GM20000 (cell line): ENCODE measurements at places on chromosomes 11 and 22.

- DNase-seq, result no peak
These were observed 2.0 kb downstream of the PYGM start for GRCh38 chr11:64757549-64758329.

DNA sequence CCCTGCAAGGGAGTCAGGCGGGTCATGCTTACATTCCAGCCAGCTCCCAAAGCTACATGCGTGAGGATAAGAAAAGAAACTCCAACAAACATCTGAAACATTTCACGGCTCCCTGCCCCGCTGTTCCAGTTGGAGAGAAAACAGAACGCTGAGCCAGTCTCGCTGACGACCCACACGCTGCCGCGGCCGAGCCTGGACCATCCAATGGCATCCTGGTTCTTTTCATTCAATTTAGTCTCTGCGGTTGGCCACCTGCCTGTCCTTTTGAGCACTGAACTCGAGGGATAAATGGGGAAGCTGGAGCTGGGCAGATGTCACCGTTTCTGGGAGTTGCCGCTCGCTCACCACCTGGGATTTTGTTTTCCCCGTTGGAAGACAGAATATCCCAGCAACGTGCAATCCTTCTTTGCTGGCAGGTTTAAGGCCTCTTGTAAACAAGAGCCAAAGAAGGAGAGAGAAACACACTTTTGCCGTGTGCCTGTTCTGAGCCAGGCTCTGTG, 45.3 kb upstream of the SHISAL1 start:
- no peak for DNase-seq

- no peak for DNase-seq
These were observed 481.7 kb downstream of the NTM start for GRCh38 chr11:131851964-131852755.

- DNase-seq, result no peak
These were observed 20.8 kb upstream of the CLNS1A start for GRCh38 chr11:77658213-77659013.

DNA sequence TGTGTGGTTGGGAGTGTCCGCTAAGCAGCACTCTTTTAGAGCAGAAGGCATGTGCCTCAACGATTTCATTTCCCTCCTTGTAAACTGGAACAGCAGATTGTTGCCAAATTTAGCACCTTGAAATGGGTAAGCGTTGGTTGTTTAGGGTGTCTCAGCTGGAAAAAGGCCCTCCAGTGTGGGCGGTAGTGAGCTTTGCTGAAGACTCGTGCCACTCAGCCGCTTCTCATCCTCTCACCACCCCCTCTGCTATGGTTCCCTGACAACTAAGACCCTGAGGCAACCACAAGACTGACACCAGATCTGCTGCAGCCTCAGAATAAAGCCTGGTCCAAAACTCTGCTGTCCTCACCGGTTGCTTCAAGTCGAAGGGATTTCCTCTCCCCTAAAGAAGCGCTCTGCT, 9.9 kb upstream of the FERMT3 start:
- DNase-seq, result no peak

DNA sequence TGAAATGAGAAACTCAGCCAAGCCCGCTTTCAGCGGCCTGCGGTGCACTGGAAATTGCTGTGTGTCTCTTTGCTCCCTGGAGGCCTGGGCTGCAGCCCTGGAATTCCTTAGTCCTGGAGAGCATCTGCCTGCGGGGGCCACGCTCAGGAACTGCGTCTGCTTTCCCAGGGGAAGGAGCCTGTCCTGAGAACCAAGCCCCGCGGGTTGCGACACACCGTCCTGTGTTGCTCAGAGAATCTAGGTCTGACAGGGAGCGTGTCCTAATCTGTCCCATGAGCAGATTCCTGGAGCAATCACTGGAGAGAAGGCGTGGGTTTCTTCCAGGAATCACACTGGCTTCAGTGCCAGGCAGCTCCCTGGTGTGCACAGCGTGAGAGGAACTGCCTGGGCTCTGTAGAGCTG, 708.1 kb downstream of the BRD1 start:
- DNase-seq, result no peak

DNA sequence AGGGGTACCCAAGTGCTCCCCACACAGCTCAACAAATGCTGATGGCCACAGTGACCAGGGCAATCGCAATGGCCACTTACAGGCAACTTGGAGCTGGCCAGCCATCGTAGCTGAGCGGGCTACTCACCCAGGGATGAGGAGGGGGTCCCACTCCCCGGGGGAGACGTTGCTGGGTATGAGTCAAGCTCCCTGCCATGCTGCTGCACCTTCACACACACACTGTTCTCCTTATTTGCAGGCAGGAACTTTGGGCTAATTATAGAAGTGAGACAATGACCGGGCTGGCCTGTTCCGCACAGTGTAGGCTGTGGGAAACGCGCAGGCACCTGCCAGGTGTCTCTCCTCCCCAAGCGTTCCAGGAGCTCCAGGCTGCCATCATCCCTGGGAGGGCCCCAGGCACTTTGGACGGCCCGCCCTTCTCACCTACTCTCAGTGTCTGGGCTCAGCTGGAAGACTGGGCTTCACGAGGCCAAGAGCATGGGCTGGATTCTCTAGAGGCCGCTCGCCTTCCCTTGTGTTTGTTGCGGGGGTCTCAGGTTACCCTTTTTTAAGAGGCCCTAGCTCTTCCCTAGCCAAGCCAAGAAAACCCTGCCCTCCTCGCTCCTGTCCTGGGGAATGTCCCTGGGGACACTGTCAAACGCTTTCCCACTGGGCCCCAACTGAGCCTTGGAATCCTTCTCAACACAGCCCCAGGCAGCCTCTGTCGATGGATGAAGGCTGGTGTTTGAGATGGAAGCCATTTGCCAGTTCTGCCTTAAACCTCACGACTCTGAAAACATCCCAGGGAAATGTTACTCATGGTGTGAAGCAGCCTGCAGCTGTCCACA, 73.0 kb downstream of the RTL6 start:
- DNase-seq, result no peak

DNA sequence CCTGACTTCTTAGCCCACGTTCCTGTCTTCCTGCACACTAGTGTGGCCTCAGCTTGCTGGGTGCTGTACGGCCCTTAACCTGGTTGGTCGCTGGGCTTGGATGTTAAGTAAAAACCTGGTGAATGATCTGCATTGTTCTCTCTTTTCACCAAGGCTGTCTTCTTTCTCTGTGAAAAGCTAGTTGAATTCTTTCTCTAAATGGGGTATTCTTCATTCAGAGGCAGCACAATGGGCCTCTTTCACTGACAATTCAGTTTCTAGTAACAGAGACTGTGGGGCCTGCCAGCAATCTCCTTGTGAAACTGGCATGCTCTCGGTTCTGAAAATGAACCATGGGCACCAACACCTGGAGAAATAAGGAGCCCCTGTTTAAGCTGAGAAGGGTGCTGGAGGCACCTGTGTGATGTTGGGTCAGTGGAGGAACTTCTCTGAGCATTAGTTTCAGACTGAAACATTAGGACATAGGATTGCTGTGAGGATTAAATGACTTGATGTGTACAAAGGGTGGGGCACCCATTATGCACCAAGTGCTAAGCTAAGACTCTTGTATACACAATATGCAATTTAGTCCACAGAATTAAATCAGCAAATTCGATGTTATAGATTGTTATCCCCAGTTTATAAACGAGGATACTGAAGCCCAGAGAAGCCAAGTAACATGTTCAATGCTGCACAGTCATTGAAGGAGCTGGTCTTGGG, 33.1 kb upstream of the ELF5 start:
- DNase-seq, result no peak

- no peak for DNase-seq
These were observed 13.2 kb upstream of the SHANK2 start for GRCh38 chr11:71265559-71266092.

GRCh38 chr11:4610258-4610935, 2.4 kb upstream of the TRIM68 start:
- no peak for DNase-seq

GRCh38 chr11:75525433-75526191, at the start of gene GDPD5:
Gene GDPD5 (minus strand): TSS chr11:75525941. CDS start chr11:75477735, 48,206 bp downstream.
- peak; percentile 99 for DNase-seq

DNA sequence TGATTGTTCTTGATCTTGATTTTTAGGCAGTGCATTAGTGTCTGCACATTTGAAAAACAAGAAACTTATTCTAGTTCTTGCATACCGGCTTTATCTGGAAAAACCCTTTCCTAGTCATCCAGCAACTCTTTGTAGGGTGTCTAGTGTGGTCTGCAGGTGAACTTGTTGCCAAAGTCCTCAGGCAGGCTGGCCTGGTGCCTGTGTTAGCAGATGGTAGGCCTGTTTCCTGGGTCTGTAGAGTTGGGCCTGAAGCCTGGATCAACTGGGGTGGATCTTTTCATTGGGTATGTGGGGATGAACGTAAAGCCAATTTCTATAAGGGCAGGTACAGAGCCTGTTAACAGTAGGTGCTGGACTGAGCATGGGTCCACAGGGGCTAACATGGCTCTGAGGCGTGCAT, 5.6 kb upstream of the GLYATL1 start:
- DNase-seq, result no peak

DNA sequence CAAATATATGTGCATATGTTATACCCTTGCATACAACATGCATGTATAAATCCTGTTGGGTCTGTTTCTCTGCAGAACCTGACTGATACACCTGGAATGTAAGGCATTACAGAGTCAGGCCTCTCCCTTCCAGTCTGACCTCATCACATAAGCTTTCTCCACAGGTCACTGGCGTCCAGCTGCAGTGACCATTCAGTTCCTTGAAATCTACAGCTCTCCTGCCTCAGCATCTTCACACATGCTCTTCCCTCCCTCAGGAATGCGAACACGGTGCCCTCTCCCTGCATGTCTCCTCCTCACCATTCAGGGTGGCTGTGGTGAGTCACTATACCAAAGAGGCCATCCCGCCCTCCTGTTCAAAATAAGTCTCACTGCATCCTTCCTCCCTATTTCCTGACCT, 657.8 kb upstream of the B3GAT1 start:
- DNase-seq, result no peak

- no peak for DNase-seq
These were observed 16.8 kb downstream of the PTPN5 start for GRCh38 chr11:18774801-18775200.

DNA sequence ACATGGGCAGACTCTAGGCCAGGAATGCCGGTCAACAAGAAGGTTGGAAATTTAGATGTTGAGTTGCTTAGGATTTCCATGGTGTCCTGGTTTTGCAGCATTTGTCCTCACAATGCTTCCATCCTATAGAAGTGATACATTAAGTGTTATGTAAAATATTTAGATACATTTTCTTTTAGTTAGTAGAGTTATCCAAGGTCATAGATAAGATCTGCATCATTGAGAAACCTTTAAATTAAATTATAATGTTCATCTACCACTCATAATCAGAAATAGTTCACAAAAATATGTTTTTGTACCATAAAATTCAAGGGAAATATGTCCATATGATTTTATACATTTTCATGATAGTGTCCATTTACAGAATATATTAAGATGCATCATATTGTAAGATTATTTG, at the start of gene OR51F1:
Gene OR51F1, minus strand, starts transcription at position 101 of the 400 bp plus-strand sequence. Its CDS starts 0 bp downstream, at position 101.
- no peak for DNase-seq

DNA sequence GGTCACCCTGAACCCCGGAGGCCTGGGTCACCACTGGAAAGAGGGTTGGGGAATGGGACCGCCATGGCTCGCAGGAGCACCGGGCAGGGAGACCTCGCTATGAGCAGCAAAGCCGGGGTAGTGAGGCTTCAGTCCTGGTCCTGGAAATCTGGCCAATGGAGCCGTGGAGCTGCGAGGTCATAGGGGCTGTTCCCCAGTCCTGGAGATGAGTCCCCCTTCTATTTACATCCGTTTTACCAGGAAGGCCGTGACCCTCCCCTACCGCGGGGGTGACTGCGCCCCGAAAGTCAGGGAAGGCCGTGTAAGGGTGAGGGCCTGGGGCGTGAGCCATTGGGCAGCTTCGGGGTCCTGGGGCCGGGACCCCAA, 449 bp downstream of the PIDD1 start:
- DNase-seq, result no peak

DNA sequence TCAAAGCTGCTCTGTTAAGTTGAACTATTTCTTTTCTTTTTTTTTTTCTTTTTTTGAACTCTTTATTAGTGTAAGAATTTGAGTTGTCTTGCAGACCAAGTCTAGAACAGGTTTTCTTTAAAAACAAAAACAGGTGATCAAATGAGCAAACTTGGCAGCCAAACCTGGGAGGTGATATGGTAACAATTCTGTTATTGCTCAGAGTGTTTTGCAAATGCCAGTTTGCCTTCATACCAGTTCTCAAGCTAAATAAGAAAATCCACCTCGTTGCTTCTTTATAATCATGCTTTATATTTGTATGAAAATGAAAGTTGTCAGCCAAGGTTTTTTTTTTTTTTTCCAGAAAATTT, 76.9 kb downstream of the DEPDC5 start:
- no peak for DNase-seq

DNA sequence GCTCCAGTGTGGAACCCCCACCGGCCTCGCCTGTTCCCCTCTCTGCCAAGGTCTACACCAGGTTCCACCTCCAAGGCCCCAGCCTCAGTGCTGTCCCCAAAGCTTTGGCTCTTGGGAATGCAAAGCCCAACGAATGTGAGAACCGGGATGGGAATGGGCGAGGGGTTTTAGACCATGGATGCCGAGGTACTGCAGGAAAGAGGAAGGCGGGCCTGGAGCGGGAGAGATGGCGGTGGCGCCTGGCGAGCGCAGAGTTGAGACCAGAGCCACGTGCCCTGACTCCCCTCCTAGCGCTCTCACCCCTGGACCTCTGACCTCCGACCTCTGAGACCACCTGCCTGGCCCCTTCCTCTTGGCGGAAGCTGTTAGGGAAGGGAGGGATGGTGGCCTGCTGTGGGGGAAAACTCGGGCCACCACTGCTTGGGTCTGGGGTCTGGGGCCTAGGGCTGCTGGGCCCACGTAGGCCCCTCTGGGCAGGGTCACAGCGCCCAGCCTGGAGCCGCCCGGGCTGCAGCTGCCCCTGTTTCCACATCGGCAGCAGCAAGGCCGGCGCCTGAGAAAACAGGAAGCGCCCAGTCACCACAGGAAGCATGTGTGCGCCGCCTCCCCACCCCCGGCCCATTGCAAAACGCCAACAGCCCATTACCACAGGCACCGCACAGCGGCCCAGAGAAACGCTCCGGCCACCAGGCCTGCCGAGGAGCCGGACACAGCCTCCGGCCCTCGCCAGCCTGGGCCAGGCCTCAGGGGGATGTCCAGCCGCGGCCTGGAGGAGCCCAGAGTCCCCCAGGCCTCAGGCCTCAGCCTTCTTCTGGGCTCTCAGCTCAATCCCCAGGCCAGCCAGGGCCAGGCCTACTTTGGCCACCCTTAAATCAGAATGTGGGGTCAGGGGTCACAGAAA, 13.8 kb upstream of the SLC39A13 start:
- DNase-seq, result peak; percentile 88

GRCh38 chr11:68980776-68981065, at the start of gene MRGPRD:
Gene MRGPRD (minus strand): TSS chr11:68980986. CDS start chr11:68980986, 0 bp downstream.
- DNase-seq, result no peak
